ENCODE measurements at places on chromosomes 13 and 19.

DNA sequence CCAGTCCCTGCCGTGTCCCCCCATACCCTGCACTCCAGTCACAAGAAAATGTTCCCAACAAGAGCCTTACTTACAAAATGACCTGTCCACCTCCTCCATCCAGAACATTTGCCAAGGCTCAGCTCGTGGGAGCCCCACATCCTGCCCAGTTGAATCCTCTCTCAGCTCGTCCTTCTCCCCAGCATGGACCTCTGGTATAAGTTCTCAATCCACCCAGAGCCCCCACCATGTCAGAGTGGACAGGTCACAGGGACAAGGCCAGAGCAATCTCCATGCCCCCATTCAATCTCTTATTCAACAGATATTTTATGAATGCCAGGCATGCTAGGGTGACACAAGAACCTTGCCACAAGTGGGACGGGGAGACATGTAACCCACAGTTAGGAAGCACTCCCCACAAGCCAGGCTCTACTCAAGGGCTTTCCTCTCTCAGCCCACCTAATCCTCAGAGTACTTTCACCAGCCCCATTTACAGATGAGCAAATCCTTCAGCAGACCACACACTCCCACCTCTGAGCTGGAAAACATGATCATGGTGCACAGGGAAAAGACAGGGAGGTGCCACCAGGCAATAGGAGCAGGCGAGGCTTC lies 15.1 kb downstream of the DEDD2 start:
- peak; percentile 65 for DNase-seq

- no peak for DNase-seq
Measured at GRCh38 chr19:57712222-57712621, 3.2 kb upstream of the ZNF154 start.

DNA sequence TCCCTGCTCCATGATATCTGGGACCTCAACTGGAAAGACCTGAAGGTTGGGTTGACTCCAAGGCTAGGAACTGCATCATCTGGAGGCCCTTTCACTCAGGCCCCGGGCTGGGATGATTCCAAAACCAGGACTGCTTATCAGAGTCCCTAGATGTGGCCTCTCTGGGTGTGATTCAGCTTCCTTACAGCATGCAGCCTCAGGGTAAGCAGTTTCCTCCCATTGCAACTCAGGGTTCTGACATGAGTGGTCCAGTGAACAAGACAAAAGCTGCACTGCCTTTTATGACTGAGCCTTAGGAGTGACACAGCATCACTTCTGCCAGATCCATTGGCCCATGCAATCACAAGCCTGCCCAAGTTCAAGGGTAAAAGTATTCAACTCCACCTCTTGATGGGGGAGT lies 502.8 kb downstream of the COG6 start:
- no peak for DNase-seq

DNA sequence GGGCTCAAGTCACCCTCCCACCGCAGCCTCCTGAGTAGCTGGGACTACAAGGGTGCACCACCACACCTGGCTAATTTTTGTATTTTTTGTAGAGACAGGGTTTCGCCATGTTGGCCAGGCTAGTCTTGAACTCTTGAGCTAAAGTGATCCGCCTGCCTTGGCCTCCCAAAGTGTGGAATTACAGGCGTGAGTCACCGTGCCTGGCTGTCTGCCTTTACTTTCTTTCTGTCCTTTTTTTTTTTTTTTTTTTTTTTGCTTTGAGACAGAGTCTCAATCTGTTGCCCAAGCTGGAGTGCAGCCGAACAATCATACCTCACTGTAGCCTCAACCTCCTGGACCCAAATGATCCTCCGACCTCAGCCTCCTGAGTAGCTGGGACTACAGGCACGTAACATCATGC lies 25.0 kb upstream of the OR1M1 start:
- no peak for DNase-seq

DNA sequence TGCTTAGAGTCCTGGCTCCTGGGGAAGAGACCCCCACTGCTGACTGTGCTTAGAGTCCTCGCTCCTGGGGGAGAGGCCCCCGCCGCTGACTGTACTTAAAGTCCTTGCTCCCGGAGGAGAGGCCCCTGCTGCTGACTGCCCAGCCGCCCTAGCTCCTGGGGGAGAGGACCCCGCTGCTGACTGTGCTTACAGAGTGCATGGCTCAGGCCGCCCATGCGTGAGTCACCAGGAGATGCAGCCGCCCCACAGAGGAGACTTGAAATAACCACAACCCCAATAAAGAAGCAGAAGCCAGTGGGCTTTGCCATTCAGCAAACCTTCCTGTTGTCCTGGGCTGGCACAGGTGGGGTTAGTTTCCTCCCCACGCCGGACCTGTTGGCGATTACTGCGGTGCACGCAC lies 79.2 kb upstream of the C13orf46 start:
- peak; percentile 79 for DNase-seq

- peak; percentile 31 for DNase-seq
Measured at GRCh38 chr19:13959962-13960862, 7.9 kb downstream of the DCAF15 start.

Data from suppressor macrophage (primary cell).